A673 (cell line): ENCODE measurements at places on chromosomes 16 and 17. TPM values are rescaled to one million over a fixed set of nuclear protein-coding genes. Genes with fewer than 3 reads are reported as not detected.

DNA sequence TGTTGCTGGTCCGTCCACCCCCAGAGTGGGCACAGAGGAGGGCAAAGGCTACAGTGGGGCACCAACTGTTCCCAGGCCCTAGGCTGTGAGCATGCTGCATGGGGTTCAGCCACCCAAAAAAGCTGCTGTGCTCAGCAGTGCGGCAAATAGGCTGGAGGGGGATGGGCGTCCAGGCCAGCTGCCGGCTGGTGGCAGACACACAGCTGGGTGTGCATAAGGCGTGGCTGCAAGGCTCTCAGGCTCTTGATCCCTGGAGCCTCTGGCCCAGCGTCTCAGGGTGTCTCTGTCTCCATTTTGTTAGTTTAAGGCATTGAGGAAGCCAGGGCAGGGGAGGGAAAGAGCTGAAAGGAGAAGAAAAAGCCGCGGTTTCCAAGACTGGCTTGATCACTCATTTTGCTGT lies 8.8 kb downstream of the RPL19 start:
- DNase-seq: peak; percentile 65

GRCh38 chr17:16286947-16287562 lies 66.2 kb downstream of the CENPV start:
- DNase-seq: no peak

DNA sequence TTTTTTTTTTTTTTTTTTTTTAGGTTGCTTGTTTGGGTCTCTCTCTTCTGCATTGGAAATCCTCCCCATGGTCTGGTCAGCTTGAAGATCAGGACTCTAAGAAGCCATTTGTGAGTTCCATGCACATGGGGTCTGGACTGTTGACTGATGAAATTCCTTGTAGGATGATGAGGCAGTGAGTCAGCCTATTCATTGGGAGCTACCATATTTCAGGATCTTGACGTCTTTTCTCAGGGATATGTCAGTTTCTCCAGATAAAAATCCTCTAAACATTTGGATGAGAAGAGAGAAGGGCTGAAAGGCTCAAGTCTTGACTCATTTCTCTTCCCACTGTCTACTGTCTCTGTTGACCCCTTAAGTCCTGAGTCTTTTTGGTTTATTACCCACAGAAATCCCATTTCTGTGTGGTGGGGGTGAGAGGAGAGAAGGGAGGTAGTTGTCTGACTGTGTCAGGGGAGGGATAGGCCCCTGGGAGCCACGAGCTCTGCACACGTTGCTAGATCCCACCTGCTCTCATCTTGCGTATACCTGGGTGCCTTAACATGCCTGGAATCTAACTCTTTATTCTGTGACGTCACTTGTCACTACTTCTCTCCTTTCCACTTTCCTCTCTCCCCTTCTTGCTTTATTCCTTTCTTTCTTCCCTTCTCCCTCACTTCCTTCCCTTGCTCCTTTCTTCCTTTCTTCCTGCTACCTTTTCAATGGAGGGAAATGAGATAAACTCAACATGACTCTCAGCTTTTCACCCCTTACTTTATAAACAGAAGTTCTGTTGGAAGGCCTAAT lies 333.1 kb upstream of the XYLT1 start:
- DNase-seq: no peak

DNA sequence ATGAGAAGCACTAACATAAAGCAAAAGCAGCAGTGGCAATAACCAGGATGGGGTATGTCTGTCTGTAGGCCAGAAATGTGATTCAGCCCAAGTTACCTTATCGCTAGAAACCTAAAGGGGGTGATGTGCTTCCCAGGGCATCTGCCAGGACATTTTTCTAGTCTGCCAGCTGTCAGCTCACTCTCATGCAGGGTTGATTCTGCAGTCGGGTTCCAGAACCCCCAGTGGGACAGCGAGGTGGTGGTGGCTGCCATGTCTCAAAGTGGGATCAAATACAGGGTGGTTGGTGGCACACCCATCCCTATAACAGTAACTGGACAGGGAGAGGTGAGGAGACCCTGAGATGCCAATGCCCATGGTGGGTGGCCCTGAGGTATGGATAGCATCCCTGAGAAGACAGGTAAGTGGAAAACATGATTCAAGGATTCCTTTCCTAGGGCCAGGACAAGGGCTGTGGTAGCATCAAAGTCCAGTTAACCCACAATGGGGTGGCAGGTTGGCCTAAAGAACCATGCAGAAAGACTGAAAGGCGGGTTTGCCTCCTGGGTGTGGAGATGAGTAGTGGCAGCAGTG lies 84.3 kb downstream of the TNFRSF13B start:
- no peak for DNase-seq

GRCh38 chr16:12087901-12088421 lies 111.4 kb downstream of the SNX29 start:
- DNase-seq: no peak

DNA sequence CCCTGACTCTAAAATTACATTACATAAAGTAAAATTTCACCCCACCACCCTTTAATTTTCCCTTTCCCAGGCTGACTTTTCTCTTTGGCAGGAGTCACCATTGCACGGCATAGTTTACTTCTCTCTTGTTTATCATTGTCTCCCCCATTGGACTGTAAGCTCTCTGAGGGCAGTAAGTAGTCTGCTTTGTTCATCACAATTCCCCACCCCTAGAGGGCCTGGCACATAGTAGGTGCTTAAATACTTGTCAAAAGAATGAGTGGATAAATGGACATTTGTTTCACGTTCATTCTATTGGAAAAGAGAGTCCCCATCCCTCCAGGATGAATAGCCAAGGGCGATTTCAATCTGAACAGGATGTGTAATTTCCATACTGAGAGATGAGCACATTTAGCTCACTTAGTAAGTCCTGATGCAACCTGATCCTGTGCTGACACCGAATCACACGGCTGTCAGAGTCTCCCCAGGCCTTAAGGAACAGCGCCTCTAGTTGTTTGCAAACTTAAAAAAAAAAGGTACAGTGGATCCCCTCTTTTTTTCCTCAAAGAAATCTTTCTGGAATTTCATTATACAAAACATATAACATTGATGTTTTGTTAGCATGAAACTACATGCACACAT lies 54.0 kb downstream of the AKAP1 start:
- DNase-seq: peak; percentile 42

DNA sequence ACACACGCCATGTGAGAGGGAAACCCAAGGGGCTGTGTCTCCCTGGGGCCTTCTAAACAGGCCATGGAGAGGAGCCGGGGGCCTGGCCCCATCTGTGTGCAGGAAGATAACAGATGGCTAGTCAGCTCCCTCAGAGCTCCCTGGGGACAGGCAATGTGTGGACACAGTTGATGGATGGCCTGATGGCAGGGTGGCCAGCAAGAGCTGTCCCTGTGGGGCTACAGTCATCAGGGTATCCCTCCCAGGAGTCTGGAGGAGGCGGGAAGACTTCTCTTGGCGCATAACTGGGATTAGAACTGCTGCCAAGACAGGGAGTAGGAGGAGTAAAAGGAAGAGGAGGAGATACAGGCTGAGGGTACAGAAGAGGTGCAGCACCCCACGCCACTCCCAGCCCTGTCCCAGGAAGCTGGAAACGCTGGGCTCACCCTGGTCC lies 17.3 kb downstream of the MYO18A start:
- no peak for DNase-seq

- DNase-seq: peak; percentile 21
Measured at GRCh38 chr16:72172105-72173034, at the start of gene PMFBP1. Gene PMFBP1, minus strand, starts transcription at chr16:72172155. Its CDS starts 947 bp downstream, at chr16:72171208.

DNA sequence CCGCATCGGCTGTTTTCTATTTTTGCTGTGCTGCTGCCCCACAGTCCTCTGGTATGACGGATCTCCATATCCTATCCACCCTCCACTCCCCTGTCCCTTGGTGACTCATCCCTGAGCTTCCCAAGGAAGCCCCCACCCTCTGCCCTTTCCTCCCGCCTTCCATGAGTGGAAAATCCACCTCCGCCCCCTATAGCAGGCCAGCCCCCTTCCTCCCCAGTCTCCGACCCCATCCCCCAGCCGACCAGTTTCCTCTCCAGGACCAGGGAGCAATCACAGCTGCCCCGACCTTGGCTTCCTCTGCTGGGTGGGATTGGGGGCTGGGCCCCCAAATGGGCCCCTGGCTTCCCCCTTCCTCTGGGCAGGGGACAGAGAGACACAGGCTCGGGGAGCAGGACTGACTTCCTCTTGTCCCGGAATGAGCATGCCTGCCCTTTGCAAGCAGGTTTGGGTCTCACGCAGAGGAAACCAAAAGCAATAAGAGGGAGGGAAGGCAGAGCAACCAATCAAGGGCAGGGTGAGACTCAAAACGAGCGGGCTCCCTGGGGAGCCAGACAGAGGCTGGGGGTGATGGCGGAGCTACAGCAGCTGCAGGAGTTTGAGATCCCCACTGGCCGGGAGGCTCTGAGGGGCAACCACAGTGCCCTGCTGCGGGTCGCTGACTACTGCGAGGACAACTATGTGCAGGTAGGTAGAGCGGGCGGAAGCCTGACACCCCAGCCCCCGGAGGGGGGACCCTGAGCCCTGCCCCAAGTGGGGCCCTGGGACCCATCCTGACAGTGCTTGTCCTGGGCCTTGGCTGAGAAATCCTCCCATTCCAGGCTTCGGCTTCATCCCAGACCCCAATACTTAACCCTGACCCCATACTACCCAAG lies at the start of the genes ABI3 and GNGT2:
ABI3 (plus strand) TSS at position 550 of the 872 bp plus-strand sequence; CDS start at position 568, 18 bp downstream.
GNGT2 (minus strand) TSS at position 417 of the 872 bp plus-strand sequence. CDS start 3,152 bp downstream, outside the sequence.
- peak; percentile 84 for DNase-seq

- DNase-seq: no peak
Measured at GRCh38 chr17:3666516-3666915, 1.9 kb downstream of the TAX1BP3 start.

GRCh38 chr16:668519-669171 lies 713 bp downstream of the RHOT2 start:
- DNase-seq: no peak

DNA sequence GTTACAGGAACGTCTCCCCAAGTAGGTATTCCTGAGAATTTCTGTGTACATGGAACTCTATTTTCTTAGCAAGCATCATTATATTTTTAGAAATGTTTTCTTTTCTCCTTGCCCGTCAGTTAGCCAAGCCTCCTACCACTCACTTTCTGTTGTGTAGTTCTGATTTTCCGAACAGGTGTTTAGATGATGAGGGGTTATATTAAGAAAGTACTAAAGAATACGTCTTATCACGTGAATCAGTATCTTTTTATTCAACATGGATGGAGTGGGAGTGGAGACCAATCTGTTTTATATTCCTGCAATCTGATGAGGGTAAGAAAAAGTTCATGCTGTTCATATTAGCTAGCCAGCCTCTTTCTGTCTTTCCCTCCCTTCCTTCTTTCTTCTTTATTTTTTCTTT lies 29.4 kb downstream of the MSI2 start:
- DNase-seq: no peak

DNA sequence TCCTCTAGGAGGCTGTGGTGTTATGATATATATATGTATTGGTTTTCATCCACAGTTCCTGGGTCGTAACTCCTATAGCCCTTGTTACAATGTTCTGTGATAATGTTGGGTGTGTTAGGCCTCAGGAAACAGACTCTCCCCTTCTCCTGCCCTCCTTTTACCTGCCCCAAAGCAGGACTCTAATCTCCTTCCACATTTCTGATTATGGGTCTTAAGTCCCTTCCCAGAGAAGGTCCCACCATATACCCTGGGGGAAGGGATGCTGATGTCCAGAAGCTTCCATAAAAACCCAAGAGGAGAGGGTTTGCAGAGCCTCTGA lies 450 bp upstream of the C1QBP start:
- DNase-seq: no peak

GRCh38 chr17:63956296-63956920 lies 16.3 kb downstream of the SCN4A start:
- DNase-seq: no peak

DNA sequence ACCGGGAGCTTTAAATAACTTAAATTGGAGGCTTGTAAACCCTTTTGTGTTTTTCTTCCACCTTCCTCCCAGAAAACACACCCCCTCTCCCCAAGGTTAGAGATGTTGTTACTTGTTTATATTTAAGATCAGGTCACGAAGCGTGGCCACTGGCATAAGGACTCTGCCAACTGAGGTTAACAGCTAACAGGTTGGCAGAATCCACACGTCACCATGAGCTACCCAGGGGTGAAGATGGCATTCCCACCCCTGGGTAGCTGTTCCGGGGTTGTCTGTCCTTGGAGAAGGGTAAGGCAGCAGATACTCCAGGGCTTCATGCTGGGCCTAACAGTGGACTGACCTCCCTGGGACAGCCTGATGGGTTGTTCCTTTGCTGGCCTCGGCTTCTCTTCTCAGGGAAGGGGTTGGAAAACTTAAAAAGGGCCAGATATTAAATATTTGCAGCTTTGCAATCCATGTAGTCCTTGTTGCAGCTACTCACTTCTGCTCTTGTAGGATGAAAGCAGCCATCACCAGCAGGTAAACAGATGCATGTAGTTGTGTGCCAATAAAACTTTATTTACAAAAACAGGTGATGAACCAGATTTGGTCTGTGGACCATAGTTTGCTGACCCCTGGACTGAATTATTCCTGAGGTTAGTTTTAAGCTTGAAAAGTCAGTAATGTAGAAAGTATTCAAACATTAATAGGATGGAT lies 148.6 kb downstream of the MSI2 start:
- DNase-seq: no peak

DNA sequence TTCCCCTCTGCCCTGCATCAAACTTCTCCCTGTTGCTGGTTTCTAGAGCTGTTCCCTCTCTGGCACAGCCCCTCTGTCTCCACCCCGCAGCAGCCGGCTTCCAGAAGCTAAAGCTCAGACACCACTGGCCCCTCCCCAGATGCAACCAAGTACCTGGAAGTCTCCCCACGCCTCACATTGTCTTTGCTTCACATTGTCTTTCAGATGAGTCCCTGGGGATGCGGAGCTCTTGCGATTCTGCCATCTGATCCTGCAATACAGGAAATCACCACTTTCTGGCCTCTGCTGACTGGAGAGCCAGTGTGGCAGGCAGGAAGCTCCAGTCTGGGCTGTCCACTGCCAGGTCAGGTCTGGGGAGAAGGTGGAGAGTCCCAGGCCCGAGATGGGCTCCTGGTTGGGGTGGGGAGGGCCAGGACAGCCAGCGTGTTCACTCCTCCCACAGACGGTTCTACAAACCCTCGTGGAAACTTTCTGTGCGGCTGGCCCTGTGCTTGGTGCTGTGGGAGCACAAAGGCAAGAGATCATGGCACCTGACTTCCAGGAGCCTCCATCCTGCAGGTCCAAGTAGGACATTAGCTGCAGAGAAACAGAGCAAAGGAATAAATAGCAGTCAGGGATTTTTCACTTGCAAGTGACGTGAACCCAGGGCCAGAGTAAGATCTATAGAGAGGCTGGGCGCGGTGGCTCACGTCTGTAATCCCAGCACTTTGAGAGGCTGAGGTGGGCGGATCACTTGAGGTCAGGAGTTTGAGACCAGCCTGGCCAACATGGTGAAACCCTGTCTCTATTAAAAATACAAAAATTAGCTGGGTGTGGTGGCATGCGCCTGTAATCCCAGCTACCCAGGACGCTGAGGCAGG lies 47.9 kb upstream of the MAP3K14 start:
- DNase-seq: peak; percentile 30

- no peak for DNase-seq
Measured at GRCh38 chr16:10984509-10984908, 40.1 kb downstream of the CLEC16A start.

- no peak for DNase-seq
Measured at GRCh38 chr16:48172682-48173081, 16.9 kb upstream of the ABCC12 start.

- DNase-seq: no peak
Measured at GRCh38 chr17:41613277-41614082, 913 bp upstream of the KRT16 start.

KRT32 gene
- total RNA-seq: not detected in 2 replicates

CPHXL2 gene
- total RNA-seq: not detected in 2 replicates

TMEM204 gene
- total RNA-seq: not detected in 2 replicates

PITPNM3 gene
- 0.71 and 1.9 TPM in 2 replicates for total RNA-seq

CBFA2T3 gene
- total RNA-seq: 1.7 and 2.2 TPM in 2 replicates
